ENCODE measurements at places on chromosomes 1 and 21.

DNA sequence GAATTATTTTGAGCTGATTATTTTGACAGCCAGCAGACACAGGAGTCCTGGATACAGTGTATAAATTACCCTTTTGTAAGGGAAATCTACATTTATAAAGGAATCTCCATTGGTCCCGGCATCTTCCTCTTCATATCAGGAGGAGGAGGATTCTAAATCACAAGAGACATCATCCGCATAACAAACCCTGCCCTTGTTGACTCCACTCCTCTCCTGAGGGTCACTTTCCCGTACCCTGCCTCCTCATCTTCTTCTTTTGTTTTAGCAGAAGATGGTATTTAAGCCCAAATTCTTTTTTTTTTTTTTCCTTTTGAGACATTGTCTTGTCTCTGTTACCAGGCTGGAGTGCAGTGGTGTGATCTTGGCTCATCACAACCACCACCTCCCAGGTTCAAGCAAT lies 14.6 kb upstream of the PKNOX1 start:
- DNase-seq, result no peak

DNA sequence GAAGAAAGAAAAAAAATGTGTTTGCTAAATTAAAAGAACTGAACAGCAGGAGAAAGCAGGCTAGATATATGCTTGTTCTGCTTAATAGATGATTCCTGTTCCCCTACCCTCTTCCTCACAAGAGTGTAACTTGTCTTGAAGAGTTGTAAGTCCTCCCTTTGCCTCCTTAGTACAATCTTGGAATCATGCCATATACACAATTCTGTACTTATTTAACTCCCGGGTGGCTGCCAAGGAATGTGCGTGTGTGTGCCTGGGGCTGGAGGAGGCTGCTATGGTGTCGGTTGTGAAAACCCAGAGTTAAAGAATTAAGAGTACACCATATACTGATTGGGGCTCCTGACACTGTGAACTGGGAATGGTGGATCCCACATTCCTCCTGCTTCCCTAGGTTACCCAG lies 194.2 kb downstream of the SIPA1L2 start:
- DNase-seq, result no peak

- DNase-seq, result no peak
Measured at GRCh38 chr1:199815947-199816346, 211.6 kb upstream of the NR5A2 start.

- DNase-seq, result no peak
Measured at GRCh38 chr1:165152109-165152508, 204.4 kb downstream of the LMX1A start.

GRCh38 chr1:83800066-83800465 lies 198.9 kb downstream of the TTLL7 start:
- DNase-seq, result no peak

Data from hypothalamus (tissue), 51 donors.